ENCODE measurements at places on chromosomes 5 and 9.
A peak's percentile ranks its signal among the peaks of the same experiment; 100 is the strongest.

DNA sequence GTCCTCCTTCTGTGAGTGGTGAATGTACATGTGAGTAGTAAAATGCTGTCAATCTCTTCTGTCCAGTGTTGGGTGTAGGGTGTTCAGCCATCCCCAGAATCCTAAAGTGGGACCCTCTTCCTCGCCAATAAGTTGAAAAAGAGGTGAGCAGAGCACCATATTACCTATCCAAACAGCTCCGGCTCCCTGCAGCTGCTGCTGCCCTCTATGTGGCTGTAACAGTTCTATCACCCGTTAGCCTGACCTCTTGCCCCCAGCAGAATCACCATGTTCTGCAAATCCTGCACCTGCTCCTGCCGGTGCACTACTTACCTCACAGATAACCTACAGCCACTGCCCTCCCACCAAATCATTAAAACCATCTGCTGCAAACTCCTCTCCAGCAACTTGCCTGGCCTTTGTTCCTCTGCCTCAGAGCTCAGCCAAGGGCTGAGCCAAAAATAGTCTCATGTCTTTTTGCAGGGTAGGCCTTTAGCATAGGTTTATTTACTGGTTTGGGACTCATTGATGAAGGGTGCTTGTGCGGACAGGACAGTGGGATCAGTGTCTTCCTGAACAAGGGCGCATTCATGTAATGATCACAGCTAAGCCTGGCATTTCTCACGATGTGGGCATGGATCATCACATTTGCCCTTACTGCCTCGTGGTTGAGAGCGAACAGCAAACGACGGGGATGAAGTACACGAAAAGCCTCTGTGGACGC, 49.6 kb upstream of the CCL21 start:
- no peak for DNase-seq

- DNase-seq, result peak; percentile 20
Observed at GRCh38 chr5:144206141-144206540, 35.5 kb downstream of the KCTD16 start.

- peak; percentile 78 for DNase-seq
Observed at GRCh38 chr9:110076894-110077725, 130.8 kb downstream of the C9orf152 start.

DNA sequence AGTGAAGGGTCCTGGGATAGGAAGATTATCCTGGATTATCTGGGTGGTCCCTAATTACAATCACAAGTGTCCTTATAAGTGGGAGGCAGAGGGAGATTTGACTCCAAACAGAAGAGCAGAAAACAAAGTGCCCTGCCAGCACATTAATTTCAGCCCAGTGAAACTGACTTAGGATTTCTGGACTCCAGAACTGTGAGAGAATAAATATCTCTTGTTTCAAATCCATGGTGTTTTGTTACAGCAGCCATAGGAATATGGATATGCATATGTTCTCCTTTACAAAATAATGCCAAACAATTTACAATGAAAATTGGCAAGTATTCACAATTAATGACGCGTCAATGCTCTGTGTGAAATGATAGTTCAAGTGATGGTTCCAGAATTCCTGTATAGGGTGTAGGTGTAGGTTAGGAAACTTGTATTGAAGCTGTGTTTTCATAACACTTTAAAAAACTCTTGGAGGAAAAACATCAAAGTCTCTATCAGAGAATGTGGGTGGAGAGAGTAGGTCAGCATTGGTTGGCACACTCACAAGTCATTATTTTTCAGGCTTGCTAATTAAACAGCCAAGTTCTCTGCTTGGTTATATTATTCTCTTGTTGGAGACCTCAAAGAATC, 19.9 kb upstream of the PLPP1 start:
- DNase-seq, result no peak

DNA sequence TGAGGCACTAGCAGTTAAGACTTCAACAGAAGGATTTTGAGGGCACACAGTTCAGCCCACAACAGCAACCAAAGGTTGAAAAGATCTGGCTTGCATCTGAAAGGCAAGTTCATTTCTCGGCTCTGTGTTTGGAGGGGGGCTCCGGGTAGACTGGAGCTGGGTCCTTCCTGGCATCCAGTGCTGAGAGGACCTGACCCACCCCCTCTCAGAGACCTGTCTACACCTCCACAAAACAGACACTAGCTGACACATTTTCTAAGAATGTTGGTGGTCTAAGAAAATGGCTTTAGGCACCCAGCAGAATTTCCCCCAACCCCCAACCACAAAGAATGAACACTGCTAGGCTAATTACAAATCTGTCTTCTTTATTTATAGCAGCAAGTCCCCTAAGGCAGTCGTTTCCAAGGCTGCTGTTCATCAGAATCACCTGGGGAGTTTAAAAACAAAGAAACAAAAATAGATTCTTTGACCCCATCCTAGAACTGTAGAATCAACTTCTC, 6.2 kb upstream of the PTCH1 start:
- DNase-seq, result no peak

DNA sequence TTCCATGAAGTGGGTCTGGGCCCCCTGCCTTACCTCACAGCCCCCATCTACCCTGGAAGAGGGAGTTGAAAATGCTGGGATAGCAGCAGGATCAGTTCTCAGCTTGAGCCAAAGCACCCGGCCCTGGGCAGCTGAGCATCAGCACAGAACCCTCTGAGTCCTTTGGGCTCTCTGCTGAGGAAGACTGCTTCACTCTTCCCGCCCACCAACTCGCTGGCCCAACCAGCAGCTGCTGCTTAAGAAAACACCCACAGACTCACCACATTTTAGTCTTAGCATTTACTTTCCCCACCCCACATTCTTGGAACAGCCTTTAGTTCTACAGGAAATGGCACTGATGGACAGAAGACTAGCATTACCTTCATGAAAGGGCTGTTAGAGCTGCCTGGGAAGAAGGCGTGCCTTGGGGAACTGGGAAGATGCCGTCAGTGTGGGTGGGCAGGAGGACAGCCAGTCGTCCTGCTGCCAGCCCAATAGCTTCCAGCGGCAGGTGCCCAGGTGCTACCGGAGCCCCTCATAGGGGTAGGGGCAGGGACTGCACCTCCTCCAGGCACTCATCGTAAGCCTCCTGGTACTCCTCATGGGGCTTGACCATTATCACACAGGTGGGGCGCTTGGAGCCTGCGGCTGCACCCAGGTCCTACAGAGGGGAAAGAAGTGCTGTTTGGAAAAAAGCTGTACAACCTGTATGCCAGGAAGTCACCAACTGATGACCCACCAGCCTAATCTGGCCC, 4.3 kb downstream of the NHP2 start:
- DNase-seq, result no peak

DNA sequence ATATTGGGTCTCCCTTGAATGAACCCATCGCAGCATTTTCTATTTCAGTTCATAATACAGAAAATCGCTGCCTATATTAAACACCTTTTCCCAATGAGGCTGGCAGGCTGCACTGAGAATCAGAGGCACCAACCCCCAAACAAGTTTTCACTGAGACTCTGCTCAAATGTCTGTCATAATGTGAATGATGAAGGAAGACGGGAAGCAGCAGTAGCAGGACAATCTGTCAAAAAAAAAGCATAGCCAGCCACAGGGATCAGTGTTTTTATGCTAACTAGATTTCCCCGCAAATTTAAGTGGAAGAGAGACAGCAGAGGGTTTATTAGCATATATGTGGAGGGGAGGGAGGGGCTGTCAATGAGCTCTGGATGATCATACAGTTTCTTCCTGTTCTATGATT, 162.7 kb upstream of the PDE4D start:
- DNase-seq, result no peak

- DNase-seq, result no peak
Observed at GRCh38 chr9:131703697-131704096, 36.2 kb downstream of the RAPGEF1 start.
